ENCODE measurements at places on chromosomes 12 and 14. TPM values are rescaled to one million over a fixed set of nuclear protein-coding genes. Genes with fewer than 3 reads are reported as not detected.
A peak's percentile ranks its signal among the peaks of the same experiment; 100 is the strongest.

Gene CYP27B1
- total RNA-seq = 3.2 TPM

Gene CD163L1
- total RNA-seq = 0.32 TPM

Gene KRT75
- not detected for total RNA-seq

Gene PPP4R4
- total RNA-seq = 8.1 TPM

Gene CABP1
- total RNA-seq = 10.7 TPM

Gene MIA2
- total RNA-seq = 10.9 TPM

Gene ST8SIA1
- total RNA-seq = 2.3 TPM

- DNase-seq = no peak
Observed at GRCh38 chr12:6551496-6552139, 4.2 kb downstream of the IFFO1 start.

GRCh38 chr14:99041820-99042174 lies 230.2 kb downstream of the BCL11B start:
- no peak for DNase-seq

DNA sequence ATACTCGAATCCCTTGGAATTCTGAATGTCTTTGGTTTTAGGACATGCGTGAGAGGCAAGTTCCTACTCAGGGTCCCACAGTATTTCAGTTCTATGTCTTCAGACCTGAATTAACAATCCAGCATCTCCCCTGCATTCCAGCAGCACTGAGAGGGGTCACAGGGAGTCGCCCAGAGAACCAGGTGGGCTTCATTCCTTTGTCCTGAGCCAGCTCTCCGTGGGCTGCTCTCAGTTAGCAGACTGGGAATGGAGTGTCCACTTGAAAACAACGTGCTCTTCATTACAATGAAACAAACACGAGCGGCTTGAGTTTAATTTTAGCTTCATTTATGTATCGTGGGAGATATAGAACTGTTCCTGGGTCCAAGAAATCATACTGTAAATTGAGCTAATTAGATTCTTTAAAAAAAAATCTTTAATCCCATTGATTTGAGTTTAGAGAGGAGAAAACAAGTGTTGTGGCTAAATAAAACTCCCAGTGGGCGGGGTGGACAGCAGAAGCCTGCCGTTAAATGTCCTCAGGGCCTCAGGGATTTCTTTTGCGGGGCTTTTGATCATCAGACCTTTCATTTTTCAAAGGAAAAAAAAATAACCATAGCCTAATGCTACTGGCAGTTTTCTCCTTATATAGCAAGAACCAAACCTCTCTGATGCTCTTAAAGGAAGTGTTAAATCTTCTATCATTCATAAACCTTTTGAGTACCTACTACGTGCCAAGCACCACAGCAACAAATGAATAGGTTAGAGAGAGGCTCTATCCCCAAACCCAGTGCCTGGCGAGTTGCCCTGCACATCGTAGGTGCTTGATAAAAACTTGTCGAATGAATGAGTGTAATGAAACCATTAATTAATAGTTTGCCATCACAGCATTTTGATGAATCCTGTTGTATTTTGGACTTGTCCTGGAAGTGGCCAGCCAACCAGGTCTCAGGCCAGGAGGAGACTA lies 140.4 kb downstream of the CHST11 start:
- DNase-seq = no peak

GRCh38 chr12:48442179-48442847 lies 30.0 kb upstream of the ANP32D start:
- peak; percentile 16 for DNase-seq

GRCh38 chr14:38790916-38791315 lies 312.1 kb downstream of the SEC23A start:
- no peak for DNase-seq

Measured in WTC11 (cell line).